ENCODE measurements at places on chromosomes 4 and X.

DNA sequence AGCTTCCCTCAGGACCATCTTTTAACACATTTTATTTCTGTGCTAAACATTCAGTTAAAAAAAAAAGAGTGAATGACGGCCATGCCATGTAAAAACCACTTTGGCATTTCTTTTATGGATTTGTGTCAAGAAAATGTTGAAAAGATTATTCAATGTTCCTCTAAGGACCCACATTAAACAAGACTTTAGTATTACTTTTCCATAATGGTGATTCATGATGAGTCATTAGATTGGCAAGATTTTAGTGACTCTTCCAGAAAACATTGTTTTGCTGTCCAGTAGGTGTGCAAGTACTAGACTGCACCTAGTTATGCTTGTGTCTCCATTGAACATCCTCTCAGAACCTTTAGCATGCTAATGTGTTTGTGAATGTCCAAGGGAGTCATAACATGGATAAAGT, 748.6 kb downstream of the STPG2 start:
- DNase-seq = no peak

DNA sequence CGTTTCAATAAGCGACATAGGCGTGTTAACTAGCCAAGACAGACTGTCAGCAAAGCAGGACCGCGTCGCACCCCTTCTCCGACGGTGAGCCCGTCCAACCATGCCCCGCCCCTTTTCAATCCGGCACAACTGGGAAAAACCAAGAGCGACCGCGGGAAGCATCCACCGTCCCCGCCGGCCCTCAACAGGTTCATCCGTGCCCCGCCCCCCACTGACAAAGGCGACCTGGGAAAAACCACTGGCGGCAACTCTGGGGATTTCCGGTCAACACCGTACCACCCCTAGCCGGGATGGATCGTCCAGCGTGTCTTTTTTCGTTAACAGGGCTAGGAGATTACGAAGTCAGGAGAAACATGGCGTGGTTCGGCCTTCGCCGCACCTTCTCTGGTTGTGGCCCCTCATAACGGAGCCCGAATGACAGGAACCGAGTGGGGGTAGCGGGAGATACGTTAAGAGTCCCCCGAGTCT, 377 bp downstream of the TIMM17B start:
- DNase-seq = no peak

GRCh38 chrX:48590203-48591103, 6.8 kb upstream of the WDR13 start:
- DNase-seq = no peak

DNA sequence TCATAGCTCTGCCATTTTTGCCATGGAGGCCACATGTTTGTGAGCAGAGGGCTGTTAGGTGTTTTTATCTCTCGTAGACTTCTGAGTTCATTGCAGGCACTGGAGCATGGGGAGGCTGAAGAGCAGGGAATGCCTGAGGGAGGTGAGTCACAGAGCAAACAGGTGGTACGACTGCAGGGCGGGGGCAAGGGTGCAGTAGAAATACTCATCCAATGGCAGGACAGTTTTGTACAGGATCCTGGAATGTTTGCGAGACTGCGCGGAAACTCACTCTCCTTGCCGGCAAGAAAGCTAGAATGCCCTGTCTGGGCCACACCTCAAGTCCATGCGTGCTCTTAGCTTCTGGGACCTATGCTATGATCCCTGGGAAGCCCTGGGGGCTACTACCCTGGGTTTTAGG, 20.0 kb upstream of the VCX2 start:
- DNase-seq = no peak

DNA sequence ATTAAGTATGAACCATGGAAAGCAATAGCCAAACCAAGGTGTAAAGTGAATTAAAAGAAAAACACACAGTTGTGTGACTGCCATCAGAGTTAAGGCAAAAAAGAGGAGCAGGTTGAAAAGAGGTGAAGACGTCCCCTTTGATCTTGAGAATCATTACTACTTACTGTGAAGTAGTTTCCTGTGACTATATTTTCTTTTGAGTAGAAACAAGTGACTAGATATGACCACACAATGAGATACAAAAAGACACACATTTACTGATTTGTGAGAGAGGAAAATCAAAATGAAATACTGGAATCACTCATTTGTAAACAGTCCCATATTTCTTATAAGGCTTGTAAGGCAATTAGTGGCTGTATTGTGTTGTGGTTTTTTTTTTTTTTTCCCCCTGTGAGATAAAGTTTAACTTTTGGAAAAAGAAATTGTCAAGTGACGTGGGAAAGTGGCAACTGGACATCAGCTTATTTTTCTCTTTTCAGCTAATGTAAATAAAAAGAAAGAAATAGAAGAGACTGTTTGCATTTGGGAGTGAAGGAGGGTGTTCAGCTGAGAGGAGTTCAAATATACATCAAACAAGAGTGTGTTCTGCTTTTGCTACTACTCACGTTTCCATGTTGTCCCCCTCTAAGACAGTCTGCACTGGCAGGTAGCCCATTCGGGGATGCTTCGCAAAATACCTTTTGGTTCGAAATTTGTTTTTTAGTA, 106.4 kb upstream of the FTHL17 start:
- no peak for DNase-seq

DNA sequence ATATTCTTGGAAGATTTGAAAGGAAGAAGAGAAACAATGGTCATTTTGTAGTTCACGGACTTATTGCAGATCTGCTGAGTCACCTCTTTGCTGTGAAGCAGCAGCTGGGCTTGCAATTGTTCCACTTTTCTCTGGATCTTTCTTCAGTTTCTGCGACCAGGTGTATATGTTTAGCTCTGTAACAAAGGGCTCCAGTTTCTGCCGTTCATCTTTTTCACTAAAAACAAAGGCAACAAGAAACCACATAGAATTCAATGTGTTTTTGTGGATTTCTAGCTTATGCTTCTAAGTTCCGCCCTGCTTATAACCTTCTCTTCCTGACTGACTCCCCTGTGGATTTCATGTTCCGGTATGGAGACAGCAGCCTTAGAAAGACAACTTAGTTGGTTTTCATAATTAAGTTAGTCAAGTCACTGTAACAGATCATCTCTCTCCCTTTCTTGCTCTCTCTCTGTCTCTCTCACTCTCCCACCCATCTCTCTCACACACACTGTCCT, 121.6 kb upstream of the EPHA5 start:
- DNase-seq = no peak

DNA sequence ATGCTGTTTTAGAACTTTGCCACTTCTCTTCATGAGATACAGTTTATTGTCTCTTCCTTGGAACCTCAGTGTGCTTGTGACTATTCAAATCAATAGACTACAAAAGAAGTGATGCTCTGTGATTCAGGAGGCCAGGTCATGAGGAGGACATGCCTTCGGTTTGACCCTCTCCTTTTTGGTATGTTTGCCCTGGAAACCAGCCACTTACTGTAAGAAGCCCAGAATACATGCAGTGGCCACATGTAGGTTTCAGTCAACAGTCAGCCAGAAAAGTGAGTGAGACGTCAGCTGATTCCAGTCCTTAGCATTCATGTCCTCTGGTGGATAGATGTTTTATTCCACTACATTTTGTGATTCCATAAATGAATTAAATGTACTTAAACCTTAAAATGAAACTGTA, 328.7 kb downstream of the PCDH18 start:
- DNase-seq = no peak

DNA sequence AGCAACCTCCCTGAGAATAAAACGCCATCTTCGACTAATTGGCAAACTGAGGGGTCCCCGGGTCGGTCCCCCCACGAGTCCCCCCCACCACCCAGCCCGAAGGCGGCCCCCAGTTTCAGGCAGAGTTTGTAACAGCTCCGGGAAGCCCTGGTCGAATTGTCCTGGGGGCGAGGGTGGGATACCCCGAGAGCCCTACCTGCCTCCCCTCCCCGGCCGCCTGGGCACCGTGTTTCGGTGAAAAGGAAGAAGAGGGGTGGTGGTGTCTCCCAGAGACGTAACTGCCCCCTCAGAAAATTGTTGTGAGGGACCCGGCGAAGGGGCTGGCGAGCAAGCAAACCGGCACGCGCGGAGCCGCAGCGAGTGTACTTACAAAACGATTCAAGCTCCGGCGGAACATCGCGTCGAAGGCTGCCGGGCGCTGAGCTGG, 1.2 kb downstream of the ATP11C start:
- no peak for DNase-seq

DNA sequence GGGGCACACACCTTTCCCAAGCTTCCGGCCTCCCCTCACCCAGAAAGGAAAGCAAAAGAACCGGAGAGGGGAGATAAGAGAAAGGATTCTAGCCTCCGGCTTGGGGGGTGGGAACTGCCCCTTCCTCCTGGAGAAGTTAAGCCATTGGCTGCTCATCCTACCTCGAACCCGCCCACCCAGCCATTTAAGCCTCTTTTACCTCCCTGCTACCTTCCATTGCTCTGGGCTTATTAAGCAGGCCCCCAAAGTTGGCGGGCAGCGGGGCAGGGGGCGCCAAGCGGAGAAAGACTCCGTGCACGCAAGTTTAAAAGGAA, 2.3 kb downstream of the MAML3 start:
- DNase-seq = peak; percentile 46

All from stimulated activated CD8-positive, alpha-beta memory T cell treated with anti-CD3 and anti-CD28 coated beads, Interleukin-2, amount 100 ng/mL, for 48 hours (primary cell).